IMR-90 (cell line): ENCODE measurements at places on chromosomes 16 and 17. TPM values are rescaled to one million over a fixed set of nuclear protein-coding genes. Genes with fewer than 3 reads are reported as not detected.

The SALL1 gene
- 4.8 and 5.2 TPM in 2 replicates for polyA plus RNA-seq

The FZD2 gene
- polyA plus RNA-seq = 130 and 133 TPM in 2 replicates

The ABI3 gene
- 1.2 and 1.4 TPM in 2 replicates for polyA plus RNA-seq

The BEAN1 gene
- not detected in 2 replicates for polyA plus RNA-seq

The CAPNS2 gene
- polyA plus RNA-seq = 0.09 TPM in 1 of 2 replicates, not detected in the other

The TMC5 gene
- polyA plus RNA-seq = not detected in 2 replicates

The NPIPB2 gene
- polyA plus RNA-seq = 7.7 and 13.4 TPM in 2 replicates

The PRKCB gene
- polyA plus RNA-seq = not detected in 2 replicates

The HOXB2 gene
- 29.9 and 33.8 TPM in 2 replicates for polyA plus RNA-seq

The PEMT gene
- polyA plus RNA-seq = 49.5 and 54.5 TPM in 2 replicates

The TBC1D3L gene
- 6.2 TPM in 2 replicates for polyA plus RNA-seq

- DNase-seq = no peak
Observed at GRCh38 chr16:75798714-75799113, 72.4 kb upstream of the CPHXL start.

DNA sequence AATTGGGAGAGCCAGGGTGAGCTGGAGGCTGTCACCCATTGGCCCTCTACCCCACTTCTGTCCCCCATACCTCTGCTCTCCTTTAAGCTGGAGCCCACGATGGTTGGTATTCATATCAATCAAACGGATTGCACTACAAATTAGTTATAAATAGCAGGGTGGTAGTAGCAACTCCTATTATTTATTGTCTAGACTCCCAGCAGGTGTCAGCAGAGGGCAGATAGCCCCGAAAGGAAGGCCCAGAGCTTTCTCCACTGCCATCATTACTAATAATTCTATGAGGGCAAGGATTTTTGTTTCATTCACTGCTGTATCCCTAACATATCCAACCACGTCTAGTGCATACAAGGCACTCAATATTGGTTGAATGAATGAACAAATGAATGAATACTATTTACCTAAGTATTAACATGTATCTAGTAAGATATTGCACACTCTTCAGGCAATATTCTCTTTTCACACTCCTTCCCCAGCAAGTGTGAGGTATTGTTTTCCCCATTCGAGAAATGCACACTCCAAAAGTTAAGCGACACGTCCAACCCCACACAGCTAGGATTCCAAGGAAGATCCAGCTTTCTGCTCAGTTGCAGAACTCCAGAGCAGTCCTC, 6.3 kb downstream of the C17orf50 start:
- peak; percentile 43 for DNase-seq

GRCh38 chr17:42591411-42591810, 13.9 kb upstream of the PSMC3IP start:
- no peak for DNase-seq

DNA sequence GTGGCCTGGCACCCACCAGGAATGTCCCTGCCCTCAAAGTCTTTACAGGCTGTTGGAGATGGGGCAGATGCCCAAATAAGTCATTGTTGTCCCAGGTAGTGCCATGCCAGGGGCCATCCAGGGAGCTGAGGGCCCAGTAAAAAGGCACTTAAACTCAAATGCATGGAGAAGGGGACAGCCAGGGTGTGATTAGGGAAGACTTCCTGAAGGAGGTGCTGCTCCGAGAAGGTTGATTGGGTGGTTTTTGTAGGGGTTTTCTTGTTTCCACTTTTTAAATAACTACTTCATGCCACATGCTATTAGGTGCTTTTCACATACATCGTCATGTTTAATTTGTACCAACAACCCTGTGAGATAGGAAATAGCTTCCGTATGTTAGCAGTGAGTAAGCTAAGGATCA, 66.9 kb downstream of the RAI1 start:
- no peak for DNase-seq

DNA sequence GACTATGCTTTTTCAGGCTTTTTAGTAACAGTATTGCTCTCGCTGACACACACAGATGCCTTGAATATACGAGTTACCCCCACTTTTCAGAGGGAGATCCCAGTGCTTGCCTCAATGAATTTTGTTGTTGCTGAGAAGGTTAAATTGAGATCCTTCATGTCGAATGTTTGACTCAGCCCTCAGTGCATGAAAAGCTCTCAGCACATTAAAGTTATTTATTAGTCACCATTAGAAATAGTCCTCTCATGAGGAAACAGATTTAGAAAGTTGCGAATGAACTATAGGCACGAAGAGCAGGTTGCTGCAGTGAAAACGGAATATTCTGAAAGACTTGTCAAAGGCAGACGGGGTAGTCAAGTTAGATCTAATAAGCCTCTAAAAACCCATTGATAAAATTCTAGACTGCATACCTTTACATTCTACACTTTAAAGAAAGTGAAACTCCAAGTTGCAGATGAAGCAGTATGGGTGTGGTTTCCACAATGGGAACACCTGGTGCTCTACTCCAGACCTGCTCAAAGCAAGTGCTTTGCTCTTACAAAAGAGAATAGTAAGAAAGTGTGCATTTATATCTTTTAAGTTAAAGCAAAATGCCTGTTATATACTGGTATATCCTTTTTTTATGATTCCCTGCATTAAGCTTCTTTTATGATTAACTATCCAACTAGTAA, 238.1 kb downstream of the MAF start:
- no peak for DNase-seq

GRCh38 chr17:73642659-73643000, 1.6 kb downstream of the SDK2 start:
- no peak for DNase-seq

GRCh38 chr16:88541831-88542616, 28.2 kb upstream of the ZC3H18 start:
- DNase-seq = no peak

DNA sequence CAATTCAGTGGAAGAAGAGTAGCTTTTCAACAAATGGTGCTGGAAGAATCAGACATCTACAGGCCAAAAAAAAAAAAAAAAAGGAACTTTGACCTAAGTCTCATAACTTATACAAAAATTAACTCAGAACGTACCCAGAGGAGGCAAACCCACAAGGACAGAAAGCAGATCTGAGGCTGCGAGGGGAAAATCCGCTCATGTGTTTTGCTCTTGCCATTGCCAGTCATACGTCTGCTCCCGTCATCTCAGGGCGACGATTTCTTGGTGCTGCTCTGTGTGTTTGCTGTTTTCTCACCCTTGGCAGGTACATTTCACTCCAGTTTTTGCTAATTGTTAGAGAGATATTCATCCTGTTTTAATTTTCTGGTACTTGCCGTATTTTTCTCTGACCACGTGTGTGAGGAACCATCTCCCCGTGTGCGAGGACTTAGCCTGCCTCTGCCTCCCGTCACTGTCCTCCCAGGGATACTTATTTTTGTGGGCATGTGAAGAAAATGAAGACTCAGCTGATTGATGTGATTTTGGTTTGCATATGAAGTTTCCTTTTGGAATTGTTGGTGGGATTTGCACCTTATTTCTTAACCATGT, 33.4 kb upstream of the ACSF3 start:
- DNase-seq = no peak

DNA sequence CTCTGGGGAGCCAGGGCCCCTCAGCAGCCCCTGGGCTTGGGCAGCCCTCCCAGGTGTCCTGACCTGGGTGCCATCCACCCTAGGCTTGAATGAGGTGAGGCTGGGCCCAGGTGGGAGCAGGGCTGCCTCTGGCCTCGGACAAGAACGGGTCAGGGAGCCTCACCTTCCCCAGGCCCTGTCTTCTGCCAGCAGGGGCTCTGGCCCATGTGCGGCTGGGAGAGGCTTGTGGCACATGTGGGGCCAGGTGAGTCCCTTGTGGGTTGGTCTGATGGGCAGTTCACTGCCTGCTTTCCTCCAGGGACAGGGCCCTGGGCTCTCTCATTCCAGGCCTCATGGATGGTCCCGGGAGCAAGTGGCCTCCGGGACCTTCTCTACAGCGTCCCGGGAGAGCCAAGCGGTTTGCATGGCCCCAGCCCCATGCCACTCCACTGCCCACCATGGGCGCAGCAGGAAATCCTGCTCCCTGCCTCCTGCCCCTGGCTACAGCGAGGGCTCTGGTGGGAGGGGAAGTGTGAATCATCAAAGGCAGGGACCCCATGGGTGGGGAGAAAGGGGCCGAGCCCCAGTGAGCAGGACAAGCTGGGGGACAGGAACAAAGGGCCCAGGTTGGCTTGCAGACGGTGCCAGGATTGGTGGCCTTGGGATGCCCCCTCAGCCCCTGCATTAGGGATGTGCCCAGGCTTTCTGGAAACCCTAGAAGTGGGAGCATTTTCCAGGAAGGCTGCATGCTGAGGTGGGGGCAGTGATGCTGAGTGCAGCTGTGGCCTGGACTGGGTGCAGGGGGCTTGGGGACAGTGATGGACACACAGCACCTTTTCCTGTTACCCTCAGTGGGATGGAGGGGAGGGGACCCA, 12.2 kb downstream of the VASN start:
- no peak for DNase-seq

- DNase-seq = no peak
Observed at GRCh38 chr17:71313866-71314265, 807.0 kb upstream of the SOX9 start.

- DNase-seq = no peak
Observed at GRCh38 chr16:66495440-66495839, 54.5 kb downstream of the TK2 start.

- DNase-seq = no peak
Observed at GRCh38 chr16:54460263-54460860, 173.8 kb upstream of the IRX3 start.

DNA sequence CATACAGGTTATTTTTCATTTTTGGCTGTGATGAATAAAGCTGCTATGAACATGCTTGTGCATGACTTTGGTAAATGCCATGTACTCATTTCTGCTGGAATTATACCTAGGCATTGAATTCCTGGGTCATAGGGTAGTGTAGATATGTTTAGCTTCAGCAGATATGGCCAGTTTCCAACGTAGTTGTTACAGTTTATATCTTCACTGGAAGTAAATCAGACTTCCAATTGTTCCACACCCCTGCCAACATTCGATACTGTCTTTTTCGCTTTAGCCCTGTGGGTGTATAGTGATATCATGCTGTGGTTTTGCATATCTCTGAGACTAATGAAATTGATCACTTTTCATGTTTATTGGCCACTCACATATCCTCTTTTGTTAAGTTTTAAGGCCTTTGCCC, 50.4 kb downstream of the ARHGAP27 start:
- peak; percentile 37 for DNase-seq

- DNase-seq = no peak
Observed at GRCh38 chr16:50642349-50642748, 38.8 kb downstream of the SNX20 start.

GRCh38 chr16:63129411-63130125, 1093.3 kb upstream of the CDH8 start:
- no peak for DNase-seq

DNA sequence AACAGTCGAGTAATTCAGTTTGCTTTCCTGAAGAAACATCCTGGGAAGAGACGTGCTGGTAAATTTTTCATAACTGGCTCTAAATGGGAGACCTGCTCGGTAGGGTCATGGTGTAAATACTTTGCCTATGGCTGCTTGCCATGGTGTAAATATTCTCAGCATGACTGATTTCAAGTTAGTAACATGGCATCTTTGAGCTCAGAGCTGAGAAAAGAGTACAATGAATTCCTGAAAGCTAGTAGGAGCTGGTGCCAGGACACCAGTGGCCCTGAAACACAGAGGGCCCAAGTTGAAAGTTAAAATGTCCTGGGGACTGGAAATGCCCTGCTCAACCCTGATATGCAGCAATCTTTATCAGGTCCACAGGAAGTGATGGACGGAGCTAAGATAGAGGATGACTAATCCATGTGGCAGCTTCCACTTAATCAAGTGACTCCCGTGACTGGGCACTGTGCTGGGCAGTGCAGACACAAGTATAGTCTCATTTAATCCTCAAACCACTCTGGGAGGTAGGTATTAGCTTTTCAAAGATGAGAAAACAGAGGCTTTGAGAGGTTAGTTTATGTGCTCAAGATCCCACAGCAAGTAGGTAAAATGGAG, 130.1 kb upstream of the ADAMTS18 start:
- DNase-seq = peak; percentile 8

DNA sequence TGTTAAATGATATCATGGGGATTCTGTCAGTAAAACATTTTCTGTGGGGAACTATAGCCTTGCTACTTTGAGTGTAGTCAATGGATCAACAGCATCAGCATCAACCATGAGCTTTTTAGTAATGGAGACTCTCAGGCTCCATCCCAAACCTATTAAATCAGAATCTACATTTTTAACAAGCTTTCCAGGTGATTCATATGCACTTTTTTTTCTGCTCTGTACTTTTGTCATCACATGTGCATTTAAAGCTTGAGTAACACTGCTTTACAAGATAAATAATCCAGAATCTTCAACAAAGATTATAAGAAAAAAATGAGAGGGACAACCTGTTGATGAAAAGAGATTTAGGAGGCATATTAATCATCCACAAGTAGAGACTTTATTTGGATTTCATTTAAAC, 23.5 kb downstream of the NUP93 start:
- DNase-seq = peak; percentile 77

GRCh38 chr16:71894229-71894920, 956 bp upstream of the IST1 start:
- peak; percentile 76 for DNase-seq

DNA sequence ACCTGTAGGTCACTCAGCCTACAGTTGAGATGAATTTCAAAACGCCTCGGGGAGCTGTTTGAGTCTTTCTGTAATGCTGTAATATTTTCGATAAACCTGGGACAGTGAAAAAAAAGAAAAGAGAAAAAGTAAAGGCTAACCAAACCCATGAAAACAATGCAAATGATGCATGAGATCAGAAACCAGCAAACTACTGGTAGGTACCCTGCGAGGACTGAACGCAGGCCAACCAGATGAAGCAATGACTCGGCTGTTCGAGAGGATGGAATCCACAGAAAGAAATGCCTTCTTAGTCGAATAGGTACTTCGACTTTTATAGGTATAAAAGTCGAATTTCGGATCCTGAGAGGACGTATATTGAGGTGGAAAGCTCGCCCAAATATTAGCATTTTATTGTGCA, 509 bp upstream of the ATAD5 start:
- peak; percentile 5 for DNase-seq

GRCh38 chr16:20851601-20852000, 45.3 kb downstream of the REXO5 start:
- DNase-seq = peak; percentile 92

DNA sequence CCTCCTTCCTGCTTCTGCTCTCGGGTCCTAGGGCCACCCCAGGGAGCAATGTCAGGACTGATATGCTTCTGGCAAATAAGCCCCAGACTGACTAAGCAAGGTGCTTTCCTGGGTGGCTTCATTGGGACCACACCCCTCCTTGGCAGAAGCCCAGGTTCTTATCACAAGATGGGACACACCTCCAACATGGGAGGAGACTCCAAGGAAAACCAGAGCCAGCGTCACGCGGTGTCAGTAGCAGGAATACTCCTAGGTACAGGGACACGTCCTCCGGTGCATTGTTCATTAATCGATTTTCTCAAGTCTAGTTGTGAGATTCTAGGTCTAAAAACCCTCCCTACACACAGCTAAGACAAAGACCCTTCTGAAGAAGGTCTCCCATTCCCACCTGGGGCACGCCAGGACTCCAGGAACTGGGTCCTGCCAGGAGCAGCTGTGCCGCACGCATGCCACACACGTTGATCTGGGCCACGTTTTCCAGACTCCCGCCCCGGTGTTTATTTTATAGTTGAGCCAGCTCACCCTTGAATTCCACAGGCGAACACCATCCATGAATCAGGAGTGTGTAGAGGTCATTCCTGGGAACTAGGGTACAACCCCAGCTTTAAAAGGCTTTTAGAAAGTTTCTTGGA, 30.8 kb downstream of the FA2H start:
- DNase-seq = peak; percentile 79
